A172 (cell line): ENCODE measurements at places on chromosomes 13 and 19.
A peak's percentile ranks its signal among the peaks of the same experiment; 100 is the strongest.

DNA sequence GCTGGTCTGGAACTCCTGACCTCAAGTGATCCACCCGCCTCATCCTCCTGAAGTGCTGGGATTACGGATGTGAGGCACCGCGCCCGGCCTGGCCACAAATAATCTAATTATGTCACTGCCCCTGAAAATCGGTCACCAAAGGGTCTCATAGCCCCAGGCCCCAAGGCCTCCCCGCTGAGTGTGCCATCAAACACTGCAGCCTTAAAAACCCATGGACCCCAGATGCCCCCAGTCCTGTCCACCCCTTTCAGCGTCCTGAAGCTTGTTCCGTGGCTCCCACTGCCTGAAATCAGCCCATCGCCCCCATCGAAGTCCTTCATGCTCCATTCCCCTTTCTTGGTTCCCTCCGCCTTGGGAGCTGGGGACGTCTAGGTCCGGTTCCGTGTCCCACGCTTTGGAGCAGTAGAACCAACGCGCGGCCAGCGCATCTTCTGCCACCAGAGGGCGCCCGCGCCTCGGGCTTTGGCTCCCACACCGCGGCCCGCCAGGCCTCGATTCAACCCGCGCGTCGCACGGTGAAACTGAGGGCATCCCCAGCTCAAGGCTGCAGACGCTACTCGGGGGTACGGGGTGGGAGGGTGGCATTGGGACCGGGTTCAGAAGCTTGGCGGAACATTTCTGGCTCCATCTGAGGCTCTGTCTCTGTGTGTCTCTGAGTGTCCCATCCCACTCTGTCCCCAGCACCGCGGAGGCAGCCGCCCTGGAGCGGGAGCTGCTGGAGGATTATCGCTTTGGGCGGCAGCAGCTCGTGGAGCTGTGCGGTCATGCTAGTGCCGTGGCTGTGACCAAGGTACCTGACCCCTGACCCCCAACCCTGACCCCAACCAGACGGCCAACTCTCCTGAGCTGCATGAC, 3.5 kb downstream of the YJEFN3 start:
- peak; percentile 34 for DNase-seq

DNA sequence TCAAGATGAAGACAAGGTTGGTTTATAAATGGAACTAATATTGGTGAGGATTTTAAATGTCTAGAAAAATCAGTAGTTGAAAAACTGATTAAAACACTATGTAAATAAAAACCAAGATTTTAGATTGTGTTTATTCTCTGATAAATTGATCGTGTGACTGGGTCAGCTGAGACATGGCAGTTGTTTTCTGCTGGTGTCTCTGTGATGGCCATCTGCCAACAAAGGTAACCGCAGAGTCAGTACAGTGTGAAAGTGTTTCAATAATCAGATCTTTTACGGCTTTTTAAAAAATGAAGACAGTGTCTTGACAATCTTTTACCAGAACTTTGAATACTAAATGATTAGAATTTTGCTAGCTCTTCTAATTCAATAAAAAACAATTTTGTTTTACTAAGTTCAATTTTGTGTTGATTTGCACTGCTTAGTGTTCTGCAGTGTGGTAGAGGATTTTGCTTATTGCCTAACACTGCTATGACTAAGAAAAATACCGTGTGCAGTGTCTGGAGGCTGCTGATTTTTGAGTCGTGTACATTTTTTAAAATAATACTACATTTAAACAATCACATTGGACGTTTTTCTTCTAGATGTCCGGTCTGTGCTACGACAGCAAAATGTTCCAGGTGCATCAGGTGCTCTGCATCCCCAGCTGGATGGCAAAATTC, 32.7 kb upstream of the GPR183 start:
- no peak for DNase-seq

DNA sequence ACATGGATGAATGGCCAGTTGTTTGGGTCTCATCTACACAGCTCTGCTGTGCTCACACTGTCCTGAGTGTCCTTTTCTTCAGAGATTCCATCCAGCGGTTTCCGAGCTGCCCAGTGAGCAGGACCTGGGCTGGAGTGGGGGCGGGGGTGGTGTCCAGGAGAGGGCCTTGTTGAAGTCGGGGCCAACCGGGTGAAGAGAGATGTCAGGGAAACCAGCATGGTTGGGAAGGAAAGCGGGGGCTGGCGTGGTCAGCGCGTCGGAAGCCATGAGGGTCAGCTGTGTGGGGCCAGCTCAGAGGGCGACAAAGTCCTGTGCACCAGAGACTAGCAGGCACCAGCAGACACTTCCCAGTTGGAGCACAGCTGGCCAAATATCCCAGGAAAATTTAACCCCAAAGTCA, 37.8 kb upstream of the SOX1 start:
- DNase-seq, result no peak

GRCh38 chr19:47729799-47730520, 15.4 kb upstream of the NOP53 start:
- DNase-seq, result peak; percentile 77

DNA sequence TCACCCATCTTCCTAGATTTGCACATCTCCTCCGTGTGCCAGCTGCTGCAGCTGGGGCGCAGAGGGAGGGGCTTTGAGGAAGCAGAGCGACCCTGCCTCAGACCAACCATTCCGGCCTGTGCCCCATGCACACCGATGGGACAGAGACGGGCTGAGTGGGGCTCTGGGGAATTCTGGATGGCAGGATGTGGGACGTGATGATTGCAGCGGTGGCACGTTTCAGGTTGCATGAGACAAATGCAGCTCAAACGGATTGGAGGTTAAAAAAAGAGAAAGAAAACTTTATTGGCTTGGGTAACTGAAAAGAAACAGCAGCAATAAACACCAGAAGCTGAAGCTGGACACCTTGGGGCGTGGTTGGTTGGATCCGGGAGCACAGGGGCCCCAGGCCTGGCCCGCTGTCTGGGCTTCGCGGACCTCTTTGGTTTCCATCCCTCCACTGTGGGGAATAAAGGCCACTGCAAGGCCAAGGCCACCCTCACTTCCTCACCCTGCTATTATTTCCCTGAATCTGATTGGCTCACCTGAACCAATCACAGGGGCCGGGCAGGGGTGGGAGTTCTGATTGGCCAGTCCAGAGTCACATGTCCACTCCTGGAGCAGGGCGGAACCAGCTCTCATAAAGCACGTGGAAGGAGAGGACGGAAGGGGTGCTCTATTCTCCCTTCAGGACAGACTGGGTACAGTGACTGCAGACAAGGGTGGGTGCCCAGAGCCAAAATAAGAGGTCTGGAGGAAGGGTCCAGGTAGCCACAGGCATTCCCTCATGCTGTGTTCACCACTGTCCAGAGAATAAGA, 6.1 kb upstream of the ZNF787 start:
- DNase-seq, result no peak

- DNase-seq, result no peak
Measured at GRCh38 chr13:98312606-98313005, 135.5 kb upstream of the RNF113B start.

GRCh38 chr13:43804461-43805070, 17.8 kb upstream of the ENOX1 start:
- peak; percentile 62 for DNase-seq

DNA sequence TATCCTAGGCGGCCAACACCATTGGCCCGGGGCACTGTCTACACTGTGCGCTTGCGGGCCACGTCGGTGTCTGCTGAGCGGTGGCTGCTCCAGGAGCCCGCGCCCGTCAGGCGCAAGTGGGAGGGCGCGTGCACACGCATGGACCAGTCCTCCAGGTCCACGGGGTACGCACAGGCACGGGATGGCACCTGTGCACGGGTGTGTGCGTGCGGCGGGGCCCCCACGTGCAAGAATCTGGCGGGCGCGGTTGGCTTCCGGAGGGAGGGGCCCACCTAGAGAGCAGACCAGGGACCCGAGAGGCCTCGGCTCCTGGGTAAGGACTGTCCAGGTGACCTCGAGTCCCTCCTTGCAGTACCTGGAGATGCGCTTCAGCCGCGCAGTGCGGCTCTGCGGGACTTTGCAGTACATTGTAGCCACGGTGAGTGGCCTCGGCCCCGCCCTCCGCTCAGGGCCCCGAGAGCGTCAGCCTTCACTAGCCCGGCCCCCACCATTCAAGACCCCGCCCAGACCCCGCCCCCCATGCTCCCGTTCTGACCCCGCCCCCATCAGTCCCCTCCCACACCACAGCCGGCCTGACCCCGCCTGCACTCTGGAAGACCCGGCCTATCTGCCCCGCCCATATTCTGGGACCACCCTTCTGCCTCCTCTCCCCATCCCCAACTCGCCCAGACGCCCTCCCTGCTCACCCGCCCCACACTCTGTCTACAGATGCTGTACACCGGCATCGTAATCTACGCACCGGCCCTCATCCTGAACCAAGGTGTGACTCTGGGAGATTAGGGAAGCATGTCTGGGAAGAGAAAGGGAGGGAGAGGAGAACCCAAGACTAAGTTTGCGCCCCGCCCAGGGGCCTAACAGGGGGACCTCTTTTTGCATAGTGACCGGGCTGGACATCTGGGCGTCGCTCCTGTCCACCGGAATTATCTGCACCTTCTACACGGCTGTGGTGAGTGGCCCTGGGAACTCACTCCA, 2.3 kb downstream of the SLC5A5 start:
- no peak for DNase-seq
